HFFc6 (cell line): ENCODE measurements at places on chromosomes 7 and 10.

DNA sequence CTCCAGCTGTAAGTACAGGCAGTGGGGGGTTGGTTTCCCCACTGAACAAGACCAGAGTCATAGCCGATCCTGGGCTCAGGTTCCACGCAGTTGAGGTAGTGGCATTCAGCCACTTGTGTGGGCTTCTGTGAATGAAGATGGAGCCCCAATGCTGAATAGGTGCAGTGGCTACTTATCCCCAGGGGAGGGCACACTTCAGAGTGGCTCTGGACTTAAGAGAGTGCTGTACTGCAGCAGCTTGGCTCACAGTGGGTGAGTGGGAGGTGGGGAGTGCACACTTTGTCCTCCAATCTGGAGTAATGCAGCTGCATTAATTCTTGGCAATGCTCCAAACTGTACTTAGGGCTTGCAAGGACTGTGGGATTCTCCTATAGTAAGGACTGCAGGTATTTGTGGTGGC lies 81.9 kb downstream of the BUB3 start:
- DNase-seq: no peak

- no peak for DNase-seq
Observed at GRCh38 chr10:77417806-77418640, 219.6 kb downstream of the KCNMA1 start.

- DNase-seq: no peak
Observed at GRCh38 chr10:12588091-12588860, 238.9 kb downstream of the CAMK1D start.

DNA sequence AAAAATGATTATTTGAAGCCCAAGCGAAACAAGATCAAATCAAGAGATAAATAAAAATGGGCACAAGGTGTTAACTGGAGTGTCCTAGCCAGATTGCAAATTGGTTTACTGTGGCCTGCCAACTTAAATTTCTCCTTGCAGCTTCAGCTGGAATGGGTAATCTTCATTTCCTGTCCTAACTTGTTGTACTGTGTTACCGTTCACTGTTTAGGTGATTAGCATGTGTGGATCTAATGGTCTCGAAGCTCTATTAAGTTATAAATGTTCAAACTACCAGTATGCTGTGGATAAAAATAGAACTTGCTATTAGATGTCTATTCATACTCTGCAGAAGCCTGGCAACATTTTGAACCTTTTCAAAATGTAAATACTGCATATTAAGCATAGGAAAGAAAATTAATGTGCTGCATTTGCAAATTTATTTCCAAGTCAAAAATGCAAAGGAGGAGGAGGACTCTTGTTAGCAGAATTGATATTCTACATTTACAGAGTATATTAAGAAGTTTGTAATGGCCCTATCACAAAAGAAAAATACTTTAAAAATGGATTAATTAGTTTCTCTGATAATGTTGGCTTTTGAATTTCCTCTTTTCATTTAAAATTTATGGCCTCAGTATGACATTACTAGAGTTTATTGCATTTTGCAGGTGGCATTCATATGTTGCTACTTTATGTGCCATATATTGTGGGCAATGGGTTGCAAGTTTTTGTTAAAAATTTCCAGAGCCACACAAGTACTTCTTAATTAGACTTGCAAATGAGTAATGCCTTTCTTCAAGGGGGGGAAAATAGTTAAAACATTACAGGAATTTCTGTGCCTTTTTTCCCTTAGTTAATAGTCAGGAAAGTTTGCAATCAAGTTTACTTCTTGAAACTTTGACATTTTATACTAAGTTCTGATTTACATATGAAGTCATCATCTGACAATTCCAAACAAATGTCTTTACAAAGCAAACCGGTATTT lies 92.1 kb downstream of the CABCOCO1 start:
- peak; percentile 6 for DNase-seq

DNA sequence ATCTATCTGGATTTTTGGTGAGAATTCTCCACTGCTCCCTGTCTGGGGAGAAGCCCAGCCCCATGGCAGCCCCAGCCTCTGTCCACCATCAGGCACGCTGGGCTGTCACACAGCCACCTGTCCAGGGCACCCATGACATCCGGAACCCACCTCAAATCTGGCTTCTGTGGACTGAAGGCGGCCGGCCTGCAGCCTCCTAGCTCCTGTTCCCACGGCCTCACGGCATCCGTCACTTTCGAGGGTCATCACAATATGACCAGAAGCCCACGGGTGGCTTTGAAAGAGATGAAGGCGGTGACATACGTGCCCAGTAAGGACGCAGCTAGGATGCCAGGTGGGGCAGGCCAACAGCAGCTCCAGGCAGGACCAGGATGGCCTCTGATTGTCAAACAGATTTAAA lies 140.9 kb downstream of the PTPRN2 start:
- no peak for DNase-seq

- DNase-seq: no peak
Observed at GRCh38 chr7:130415006-130415405, 25.8 kb downstream of the CEP41 start.

DNA sequence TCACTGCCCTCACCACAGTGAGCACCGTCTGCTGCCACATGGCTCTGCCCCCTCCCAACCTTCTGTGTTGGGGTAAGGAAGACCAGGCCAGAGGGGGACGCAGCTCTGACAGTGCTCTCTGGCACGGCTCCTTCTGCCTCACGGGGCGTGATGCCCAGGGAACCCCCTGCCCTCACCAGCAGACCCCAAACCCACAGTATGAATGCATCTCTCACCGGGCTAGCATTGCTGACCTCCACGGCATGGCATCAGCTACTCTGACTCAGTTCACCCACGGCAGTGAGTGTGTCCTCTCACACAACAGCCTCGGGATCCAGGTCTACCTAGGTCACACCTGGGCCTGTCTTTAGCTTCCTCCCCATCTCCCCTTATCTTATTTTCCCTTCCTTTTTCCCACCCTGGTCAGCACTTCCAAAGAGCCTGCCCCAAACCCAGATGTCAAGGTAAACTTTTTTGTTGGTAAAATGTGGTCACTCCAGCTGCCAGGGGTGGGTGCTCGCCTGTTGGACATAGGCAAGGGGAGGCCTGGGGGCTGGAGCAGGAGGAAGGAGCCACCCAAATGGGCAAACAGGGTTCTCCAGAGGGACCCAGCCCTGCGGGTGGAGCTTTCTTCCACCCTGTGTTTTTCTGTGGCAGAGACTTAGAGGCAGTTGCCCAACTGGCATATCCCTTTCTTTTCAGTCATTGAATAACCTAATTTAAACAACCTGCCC lies 4.4 kb downstream of the CALML3 start:
- no peak for DNase-seq

GRCh38 chr10:73644767-73645166 lies 3.5 kb upstream of the MYOZ1 start:
- no peak for DNase-seq

- no peak for DNase-seq
Observed at GRCh38 chr7:7537711-7538110, 2.0 kb upstream of the COL28A1 start.

DNA sequence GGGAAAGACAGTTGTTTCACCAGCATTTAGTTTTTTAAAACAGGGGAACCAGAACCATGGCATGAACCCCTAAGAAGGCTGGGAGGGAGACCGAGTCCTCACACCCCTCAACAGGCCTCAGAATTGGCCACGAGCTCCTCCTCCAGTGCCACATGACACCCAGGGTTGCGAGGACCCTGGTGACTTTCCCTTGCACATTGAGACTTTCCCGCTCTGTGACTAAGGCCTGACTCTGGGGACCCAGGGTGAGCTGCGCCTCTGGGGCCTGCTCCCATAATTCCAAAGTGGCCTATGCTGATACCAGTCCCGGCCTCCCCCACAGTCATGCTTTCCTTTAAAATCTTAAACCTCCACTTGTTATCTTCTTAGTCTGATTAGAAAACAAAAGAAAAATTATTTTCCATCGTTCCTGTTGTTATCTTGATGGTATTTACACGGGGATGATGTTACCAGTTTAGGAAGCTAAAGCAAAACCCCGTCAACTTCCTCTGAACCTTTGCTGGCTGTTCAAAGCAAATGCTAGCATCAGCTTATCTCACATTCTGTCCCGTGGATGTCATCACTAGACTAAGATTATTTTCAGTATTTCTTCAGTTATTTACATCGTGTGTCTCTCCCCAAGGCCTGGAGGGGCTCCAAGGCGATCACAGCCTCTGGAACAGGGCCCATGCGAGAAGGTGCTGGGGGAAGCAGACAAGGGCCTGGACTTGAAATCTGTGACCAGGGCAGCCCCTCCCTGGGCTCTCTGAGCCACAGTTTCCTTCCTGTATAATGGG lies 42.1 kb downstream of the FAM53B start:
- DNase-seq: no peak

- DNase-seq: no peak
Observed at GRCh38 chr10:22389856-22390589, 44.7 kb downstream of the SPAG6 start.
